ENCODE measurements at places on chromosomes 16 and 17.

- H3K36me3 ChIP-seq, result peaks cover 63% of the 10 kb centered on the region
- no peak for DNase-seq
- H3K27ac ChIP-seq, result no peak overlapping the region
- H3K27me3 ChIP-seq, result no peaks in the 10 kb centered on the region
- no peak overlapping the region for H3K4me3 ChIP-seq
- peaks cover 48% of the 10 kb centered on the region for H3K4me1 ChIP-seq
These were observed 24.3 kb upstream of the LASP1NB start for GRCh38 chr17:38900978-38901656.

DNA sequence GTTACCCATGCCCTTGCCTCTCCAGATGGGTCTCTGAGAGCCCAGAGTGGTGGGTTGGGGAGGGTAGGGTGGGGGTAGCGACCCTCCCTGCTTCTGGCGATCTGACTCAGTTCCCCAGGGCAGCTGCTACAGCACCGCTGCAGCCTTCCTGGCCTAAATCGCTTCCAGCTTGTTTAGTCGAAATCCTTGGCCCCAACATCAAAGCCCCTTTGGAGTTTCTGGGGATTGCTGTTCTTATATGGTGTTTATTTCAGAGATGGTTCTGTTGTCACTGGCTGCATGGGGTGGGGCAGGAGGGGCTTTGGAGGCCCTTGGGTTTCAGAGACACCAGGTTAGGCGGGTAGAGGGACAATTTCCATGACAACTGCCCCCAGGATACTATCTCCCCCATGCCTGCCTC lies 35.9 kb downstream of the FZD2 start:
- no peak overlapping the region for H3K4me3 ChIP-seq
- DNase-seq, result peak; percentile 42
- H3K27ac ChIP-seq, result no peak overlapping the region
- no peaks in the 10 kb centered on the region for H3K36me3 ChIP-seq
- no peaks in the 10 kb centered on the region for H3K4me1 ChIP-seq

GRCh38 chr16:67050796-67051195 lies 21.8 kb downstream of the CBFB start:
- DNase-seq, result no peak
- no peaks in the 10 kb centered on the region for H3K4me1 ChIP-seq
- H3K36me3 ChIP-seq, result peaks cover 7% of the 10 kb centered on the region
- no peak overlapping the region for H3K27ac ChIP-seq
- no peaks in the 10 kb centered on the region for H3K27me3 ChIP-seq

DNA sequence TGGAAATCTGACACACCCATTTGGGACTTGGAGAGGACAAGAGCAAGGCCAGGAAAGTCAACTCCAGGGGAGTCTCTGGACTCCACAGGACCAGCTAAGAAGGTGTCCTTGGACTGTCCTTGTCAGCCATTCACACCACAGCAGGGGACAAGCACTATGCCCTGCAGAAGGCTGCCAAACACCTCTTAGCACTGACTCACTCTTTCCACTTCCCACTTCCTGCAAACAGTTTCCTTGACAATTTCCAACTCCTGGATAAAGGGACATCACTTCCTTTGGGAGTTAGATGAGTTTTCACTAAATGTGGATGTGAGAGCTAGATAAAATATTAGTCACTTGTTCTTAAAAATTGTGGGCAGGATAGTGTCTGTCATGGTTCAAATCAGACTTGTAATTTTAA lies 37.8 kb upstream of the BCAR1 start:
- H3K27ac ChIP-seq, result no peak overlapping the region
- no peak overlapping the region for H3K4me3 ChIP-seq
- no peaks in the 10 kb centered on the region for H3K4me1 ChIP-seq

DNA sequence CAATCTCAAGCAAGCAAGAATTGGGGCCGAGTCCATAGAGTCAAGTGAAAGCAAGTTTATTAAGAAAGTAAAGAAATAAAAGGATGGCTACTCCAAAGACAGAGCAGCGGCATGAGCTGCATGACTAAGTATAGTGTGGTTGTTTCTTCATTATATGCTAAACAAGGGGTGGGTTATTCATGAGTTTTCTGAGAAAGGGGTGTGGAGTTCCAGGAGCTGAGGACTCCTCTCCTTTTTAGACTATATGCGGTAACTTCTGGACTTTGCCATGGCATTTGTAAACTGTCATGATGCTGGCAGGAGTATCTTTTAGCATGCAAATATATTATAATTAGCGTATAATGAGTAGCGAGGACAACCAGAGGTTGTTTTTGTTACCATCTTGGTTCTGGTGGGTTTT lies 819.9 kb downstream of the KCNJ2 start:
- DNase-seq, result peak; percentile 41
- H3K36me3 ChIP-seq, result no peaks in the 10 kb centered on the region
- H3K4me1 ChIP-seq, result no peaks in the 10 kb centered on the region

DNA sequence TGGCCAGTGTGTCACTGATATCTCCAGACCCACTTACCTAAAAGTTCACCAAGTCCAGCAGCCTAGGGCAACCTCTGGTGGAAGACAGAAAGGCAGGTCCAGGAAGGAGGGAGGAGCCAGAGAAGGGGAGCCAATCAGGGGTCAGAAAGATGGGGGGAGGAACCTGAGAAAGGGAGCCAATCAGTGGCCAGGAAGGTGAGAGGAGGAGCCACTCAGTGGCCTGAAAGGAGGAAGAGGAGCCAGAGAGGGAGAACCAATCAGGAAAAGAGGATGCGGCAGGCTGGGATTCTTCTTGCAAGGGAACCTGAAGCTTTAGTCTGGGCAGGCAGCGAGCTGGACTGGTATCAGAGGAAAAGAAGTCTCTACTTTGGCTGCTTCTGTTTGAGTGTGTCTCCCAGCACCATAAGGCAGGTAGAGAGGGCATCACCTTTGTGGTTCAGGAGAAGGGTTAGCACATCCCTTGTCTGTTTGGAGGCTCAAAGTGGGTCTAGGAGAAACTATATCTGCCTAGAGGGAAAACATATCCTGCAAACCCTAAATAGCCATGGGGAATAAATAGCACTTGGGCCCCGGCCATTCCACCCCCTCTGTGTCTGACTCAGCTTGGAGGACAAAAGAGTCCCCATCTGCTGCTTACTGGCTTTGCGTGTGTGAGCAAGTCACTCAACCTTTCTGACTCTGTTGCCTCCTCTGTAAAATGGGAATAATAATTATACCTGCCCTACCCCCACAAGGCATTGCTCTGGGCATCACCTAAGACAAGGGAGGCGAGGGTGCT lies 43.4 kb upstream of the CRHR1 start:
- peak; percentile 64 for DNase-seq
- H3K4me1 ChIP-seq, result peaks cover 4% of the 10 kb centered on the region
- H3K27me3 ChIP-seq, result no peaks in the 10 kb centered on the region
- H3K4me3 ChIP-seq, result peak overlapping the region; percentile 13

DNA sequence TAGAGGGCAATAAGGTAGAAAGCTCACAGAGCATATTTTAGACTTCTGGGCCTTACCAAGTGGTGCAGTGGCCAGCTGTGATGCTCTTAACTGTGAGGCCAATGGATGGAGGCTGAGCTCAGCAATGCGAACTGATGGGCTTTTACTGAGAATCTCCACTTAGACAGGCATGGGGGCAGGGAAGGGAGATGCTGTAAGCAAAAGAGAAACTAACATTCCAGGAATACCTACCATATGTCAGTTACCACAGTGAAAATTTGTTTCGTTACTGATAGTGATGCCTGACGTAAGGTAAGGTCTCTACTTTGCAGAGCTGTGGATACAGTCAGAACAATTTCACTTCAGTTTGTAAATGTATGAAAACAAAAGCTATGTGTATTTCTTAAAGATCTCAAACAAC lies 250.6 kb upstream of the ZFHX3 start:
- no peaks in the 10 kb centered on the region for H3K4me1 ChIP-seq
- no peak for DNase-seq
- H3K36me3 ChIP-seq, result no peaks in the 10 kb centered on the region
- no peak overlapping the region for H3K4me3 ChIP-seq
- H3K27ac ChIP-seq, result no peak overlapping the region

GRCh38 chr17:55852734-55853133 lies 101.9 kb downstream of the PCTP start:
- no peaks in the 10 kb centered on the region for H3K27me3 ChIP-seq
- H3K4me1 ChIP-seq, result no peaks in the 10 kb centered on the region
- no peaks in the 10 kb centered on the region for H3K36me3 ChIP-seq
- H3K27ac ChIP-seq, result no peak overlapping the region
- H3K4me3 ChIP-seq, result no peak overlapping the region

GRCh38 chr17:28524476-28525424 lies 18.6 kb downstream of the FOXN1 start:
- H3K4me1 ChIP-seq, result peaks cover 11% of the 10 kb centered on the region
- H3K27ac ChIP-seq, result no peak overlapping the region
- H3K4me3 ChIP-seq, result no peak overlapping the region
- DNase-seq, result no peak

DNA sequence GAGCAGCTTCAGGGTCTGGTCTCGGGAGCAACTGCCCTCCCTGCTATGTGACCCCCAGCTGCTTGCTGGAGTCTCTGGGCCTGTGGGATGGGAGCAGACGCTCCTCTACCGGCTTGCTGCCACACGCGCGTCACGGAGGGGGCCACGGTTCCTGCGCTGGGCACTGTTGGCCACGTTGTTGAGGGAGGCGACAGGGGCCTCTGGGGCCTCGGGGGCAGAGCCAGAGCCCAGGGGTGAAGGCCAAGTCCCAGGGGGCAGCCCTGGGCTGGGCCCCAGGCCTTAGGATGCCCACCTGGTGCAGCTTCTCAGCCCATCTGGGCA lies 56.6 kb downstream of the ZFPM1 start:
- H3K4me1 ChIP-seq, result peaks cover 39% of the 10 kb centered on the region
- peaks cover 50% of the 10 kb centered on the region for H3K36me3 ChIP-seq
- no peak overlapping the region for H3K4me3 ChIP-seq
- no peaks in the 10 kb centered on the region for H3K27me3 ChIP-seq
- no peak for DNase-seq

GRCh38 chr16:82433042-82433441 lies 193.7 kb upstream of the CDH13 start:
- no peaks in the 10 kb centered on the region for H3K36me3 ChIP-seq
- no peak overlapping the region for H3K27ac ChIP-seq
- no peaks in the 10 kb centered on the region for H3K4me1 ChIP-seq
- DNase-seq, result no peak
- H3K27me3 ChIP-seq, result no peaks in the 10 kb centered on the region
- H3K4me3 ChIP-seq, result no peak overlapping the region
